ENCODE measurements at places on chromosomes 5 and 9. TPM values are rescaled to one million over a fixed set of nuclear protein-coding genes. Genes with fewer than 3 reads are reported as not detected.

DNA sequence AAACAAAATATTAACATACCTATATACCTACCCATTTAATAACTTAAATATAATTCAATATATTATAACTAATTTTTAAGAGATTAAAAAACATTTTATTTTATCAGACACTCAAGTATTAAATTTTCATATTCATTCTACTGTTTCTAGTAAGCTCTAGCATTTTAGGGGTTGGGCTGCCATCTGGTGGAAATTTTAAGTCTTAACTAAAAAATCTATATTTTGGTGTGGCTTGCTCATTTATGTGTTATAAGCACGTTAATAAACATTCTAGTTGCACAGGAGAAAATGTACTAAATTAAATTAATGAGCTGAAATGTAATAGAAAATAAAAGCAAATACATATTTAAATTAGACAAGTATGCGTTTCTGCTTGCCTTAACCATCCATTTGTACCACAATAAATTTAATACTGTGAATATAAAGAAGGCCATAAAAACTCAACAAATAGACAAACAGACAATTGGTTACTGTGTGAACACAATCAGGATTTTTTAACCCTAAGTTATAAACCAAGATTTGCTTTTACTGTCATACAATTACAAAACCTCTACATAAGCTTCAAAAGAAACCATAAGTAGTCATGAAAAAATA lies 1728.3 kb upstream of the CDH9 start:
- DNase-seq, result no peak

GRCh38 chr5:121698690-121699089 lies 153.0 kb upstream of the FTMT start:
- DNase-seq, result no peak

GRCh38 chr5:136210259-136210658 lies 17.3 kb upstream of the SMIM32 start:
- DNase-seq, result no peak

- DNase-seq, result no peak
These were observed 319.1 kb upstream of the PIK3R1 start for GRCh38 chr5:67896311-67896929.

GRCh38 chr9:32580631-32581300 lies 7.8 kb upstream of the NDUFB6 start:
- DNase-seq, result no peak

DNA sequence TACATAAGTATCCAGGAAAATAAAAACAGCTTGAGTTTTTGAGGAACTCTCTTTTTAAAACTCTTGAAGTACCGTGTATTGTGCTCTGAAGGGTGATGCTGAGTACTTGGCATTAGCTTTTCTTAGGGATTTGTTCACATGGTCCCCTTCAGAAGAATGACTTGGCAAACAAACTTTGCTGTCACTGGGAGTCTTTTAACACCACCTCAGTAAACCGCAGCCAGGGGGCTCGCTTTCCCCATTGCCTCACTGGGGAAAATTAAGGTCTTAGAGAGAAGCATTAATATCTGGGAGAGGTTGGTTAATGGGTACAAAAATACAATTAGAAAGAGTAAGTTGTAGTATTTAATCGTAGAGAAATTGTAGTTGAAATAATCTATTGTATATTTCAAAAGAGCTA lies 105.9 kb upstream of the DAP start:
- no peak for DNase-seq

- no peak for DNase-seq
These were observed 6.0 kb upstream of the IL13 start for GRCh38 chr5:132651838-132652469.

DNA sequence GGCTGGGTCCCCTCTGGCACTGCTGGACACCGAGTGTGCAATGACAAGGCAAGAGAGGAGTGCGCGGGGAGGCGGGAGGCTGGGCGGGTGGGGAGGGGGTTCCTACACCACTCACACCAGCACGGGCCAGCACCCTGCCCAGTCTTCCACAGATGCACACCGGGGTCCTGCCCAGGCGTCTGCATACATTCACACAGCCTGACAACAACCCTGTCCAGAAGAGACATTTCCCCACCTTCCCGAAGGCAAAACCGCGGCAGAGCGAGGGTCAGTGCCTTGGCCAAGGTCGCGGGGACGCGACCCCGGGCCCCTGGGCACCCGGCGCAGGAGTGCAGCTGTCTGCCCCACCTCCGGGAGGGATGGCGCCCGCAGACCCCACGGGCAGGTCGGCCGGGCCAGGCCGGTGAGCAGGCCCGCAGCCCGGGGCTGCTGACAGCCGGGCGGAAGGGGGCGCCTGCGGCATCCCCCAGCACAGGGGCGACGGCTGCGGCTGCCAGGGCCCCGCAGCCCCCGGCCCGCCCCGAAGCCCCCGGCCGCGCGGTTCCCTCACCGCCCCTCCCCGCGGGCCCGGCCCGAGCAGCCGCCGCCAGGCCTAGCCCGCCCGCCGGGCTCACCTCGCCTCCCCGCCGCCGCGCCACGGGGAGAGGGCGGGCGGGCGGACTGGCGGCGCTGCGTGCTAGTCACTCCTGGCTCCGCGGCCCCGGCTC lies 496 bp downstream of the MAPK9 start:
- no peak for DNase-seq

DNA sequence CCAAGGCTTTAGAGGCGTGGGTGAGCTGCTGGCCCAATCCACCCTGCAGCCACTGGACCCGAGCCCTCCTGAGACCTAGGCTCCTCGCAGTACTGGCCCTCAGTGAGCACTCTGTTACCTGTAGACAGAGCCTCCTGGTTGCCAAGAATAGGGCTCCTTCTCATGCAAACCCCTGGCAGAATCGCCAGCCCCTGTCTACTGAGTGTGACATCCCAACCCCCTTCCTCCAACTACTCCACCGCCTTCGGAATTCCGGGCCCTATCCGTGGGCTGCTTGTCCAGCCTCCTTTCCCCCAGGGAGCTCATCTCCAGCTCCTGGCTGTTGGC lies 23.8 kb upstream of the COL5A1 start:
- no peak for DNase-seq

- DNase-seq, result no peak
These were observed 49.6 kb upstream of the CTXN3 start for GRCh38 chr5:127599320-127599719.

DNA sequence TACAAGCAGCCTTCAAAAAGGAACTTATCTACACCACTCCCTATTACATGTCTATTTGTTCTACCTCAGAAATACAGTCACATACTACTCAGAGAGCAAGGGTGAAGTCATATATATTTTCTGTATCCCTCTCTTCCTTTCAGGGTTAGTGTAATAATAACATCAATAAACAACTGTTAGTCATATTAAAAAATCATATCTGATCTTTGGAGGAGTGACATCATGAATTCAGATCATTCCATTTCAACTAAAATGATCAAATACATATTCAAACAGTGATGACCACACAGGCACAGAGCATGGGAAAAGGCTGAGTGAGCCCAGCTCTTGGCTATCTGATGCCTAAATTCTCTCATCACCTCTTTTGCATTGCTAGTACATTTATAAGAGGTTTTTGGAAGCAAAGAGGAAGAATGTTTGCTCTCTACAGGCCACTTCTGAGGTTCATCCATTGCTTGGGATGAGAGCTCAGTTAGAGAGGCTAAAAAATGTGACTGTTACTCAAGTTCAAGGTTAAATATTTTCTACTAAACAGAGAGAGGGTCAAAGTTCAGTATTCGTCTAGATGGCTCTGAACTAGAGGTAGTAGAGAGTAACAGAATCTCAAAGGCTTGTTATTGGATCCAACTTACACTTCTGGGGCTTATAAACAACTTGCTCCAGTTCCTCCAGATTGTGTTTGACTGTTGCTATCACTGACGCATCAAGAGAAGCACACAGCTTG lies 39.0 kb downstream of the RIGI start:
- DNase-seq, result no peak

DNA sequence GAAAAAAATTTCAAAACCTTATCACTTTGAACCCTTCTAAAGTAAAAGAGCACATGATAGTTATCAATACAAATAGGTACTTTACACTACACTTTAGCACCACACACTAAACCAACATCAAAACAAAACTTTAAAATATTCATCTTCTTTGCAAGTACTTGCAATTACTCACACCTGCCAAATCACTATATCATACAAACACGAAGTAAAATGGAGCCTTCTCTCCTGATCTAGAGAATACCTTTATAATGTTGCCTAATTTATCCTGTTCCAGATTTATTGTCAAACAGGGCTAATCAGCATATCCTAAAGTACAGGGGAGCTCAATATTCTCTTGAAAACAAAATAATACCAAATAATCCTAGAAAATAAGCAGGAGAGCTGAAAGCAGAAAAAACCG lies 3.0 kb downstream of the RNF145 start:
- no peak for DNase-seq

The FAM81B gene
- polyA plus RNA-seq, result not detected

The FOCAD gene
- polyA plus RNA-seq, result 7.8 TPM

- DNase-seq, result no peak
These were observed 12.5 kb upstream of the BTF3 start for GRCh38 chr5:73485715-73486114.

DNA sequence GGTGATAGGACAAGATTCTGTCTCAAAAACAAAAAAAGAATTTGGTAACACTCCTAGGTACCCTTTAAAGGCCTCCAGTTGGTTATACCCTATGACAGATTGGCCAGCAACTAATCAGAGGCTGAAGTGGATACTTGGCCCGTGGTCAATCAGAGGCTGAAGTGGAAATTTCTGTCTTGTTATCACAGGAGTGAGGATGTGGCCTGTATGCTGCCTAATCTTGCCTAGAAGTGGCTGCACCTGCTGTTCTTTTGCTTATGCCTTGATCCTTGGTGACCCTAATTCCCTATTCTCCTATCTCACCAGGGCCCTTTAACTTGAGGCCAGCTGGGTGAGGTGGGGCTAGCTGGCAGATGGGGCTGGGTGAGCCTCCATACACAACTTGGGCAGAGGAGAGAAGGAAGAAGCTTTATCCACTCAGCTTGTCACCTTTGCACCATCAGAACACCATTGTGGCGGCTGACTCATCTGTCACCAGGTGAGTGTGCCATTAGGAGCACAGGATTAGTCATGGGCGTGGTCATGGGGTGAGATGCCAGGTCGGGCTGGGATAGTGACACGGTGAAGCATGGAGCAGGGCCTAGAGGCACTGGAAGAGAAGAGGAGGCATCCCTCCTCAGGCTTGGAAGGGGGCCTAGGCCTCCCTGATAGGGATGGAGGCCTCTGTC lies 41.5 kb downstream of the SAR1B start:
- DNase-seq, result no peak

The NME5 gene
- 1.7 TPM for polyA plus RNA-seq

DNA sequence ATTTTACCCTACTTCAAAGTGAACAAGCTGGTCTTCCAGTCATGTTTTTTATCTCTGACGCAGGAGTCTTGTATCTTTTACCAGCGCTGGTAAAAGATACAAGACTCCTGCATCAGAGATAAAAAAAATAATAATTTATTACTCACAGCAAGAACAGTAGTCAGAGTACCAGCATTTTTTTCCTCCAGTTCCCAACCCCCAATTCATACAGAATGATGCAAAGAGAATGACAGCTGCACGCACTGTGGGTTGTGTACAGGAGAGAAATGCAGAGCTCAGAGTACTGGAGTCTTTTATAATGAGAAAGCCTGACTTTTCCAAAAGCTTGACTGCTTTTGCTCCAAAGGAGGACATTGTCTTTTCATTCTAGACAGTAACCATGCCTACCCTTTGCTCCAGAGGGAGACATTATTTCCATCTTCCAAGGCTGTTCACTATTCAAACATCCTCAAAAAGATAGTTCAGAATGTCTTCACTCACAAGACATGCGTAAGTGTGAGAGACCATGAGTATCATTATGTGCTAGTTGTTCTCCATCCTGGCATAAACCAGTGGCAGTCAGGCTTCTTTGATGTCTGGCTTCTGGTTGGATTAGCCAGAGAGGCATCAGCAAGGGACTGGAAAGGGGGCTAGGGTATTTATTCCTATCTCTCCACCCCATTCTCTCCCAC lies 14.3 kb upstream of the RANBP6 start:
- no peak for DNase-seq

The SCGB3A2 gene
- polyA plus RNA-seq, result not detected

DNA sequence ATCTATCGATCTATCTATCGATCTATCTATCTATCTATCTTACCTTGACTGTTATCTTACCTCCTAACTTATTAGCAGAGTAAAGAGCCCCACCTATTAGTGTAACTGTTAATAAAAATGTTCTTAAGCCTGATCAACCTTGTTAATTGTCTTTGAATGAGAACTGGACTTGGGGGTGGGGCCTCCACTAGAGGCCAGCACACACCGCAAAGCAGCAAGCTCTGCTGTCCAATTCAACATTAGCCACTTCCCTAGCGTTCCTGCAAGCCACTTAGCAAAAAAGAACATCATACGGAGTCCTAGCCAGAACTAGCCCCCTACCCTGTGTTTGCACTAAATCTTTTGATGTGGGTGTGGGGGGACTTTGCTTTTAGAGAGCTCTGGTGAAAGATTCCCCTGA lies 515.8 kb downstream of the KDM4C start:
- no peak for DNase-seq

DNA sequence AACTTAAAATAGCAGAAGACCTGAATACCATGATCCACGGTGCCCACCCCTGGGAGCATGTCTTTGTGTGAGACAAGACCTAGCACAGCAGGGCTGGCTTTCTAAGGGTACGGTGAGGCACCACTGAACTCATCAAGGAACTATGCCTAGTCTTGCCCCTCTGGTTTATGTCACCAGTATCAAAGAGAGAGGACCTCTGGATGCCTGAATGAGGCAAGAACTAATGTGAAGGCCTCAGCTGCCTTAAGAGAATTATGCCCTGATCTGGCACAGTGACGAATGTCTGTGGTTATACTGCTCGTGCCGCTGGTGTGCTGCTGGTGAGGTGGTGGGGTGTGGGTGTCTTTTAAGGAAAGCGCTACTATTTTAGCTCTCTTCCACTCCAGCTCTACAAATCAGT lies 23.0 kb downstream of the NREP start:
- DNase-seq, result no peak

- no peak for DNase-seq
These were observed 1.1 kb upstream of the JADE2 start for GRCh38 chr5:134524272-134524825.

The S100Z gene
- polyA plus RNA-seq, result not detected

- DNase-seq, result no peak
These were observed 2.4 kb upstream of the GLT6D1 start for GRCh38 chr9:135641745-135642144.

The CCIN gene
- 0.38 TPM for polyA plus RNA-seq

GRCh38 chr5:141878186-141878710 lies at the start of gene PCDH1:
Gene PCDH1, minus strand, starts transcription at chr5:141878410. Its CDS starts 148 bp downstream, at chr5:141878262.
- DNase-seq, result no peak

The PCDHA13 gene
- 0.18 TPM for polyA plus RNA-seq

The SPINK13 gene
- not detected for polyA plus RNA-seq

DNA sequence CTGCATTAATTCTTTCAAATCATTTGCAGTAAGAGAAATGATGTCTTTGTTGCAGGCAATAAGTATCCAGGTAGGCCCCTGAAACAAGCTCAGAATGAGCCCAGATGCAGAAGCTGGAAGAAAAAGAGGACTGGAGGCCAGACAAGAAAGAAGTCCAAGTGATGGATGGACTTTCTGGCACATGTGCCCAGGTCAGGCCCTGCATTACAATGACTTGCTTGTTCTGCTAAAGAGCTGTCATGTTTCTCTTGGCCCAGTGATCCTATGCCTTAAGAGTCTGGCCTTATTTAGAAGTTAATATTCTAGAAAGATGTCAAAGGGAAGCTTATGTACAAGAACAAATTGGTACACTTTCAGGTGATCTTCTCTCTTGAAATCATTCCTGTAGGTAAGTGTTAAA lies 64.8 kb downstream of the DPYSL3 start:
- no peak for DNase-seq

The PSAT1 gene
- 4.7 TPM for polyA plus RNA-seq

Measured in urinary bladder (tissue), 4 donors.